Activated CD8-positive, alpha-beta memory T cell treated with anti-CD3 and anti-CD28 coated beads for 24 hours (primary cell): ENCODE measurements at places on chromosomes 12 and 14.

DNA sequence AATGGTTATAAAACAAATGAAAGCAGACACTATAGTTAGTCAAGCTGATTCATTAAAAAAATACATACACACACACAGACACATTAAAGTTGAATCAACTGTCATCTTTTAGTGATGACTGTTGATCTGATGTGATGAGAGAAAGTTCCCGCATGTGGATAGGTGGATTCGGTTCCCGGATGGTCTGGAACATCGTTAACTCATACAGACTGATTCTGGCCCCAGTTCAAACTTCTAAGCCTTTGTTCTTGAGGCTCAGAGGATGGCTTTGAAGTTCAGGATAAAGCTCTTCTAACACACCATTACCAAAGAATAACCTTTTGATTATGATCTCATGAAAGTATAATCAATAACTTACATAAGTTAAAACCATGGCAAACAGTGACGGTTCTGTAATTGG, 27.5 kb downstream of the WIF1 start:
- DNase-seq: no peak

- no peak for DNase-seq
These were observed 230.5 kb downstream of the AEBP2 start for GRCh38 chr12:19669793-19670192.

DNA sequence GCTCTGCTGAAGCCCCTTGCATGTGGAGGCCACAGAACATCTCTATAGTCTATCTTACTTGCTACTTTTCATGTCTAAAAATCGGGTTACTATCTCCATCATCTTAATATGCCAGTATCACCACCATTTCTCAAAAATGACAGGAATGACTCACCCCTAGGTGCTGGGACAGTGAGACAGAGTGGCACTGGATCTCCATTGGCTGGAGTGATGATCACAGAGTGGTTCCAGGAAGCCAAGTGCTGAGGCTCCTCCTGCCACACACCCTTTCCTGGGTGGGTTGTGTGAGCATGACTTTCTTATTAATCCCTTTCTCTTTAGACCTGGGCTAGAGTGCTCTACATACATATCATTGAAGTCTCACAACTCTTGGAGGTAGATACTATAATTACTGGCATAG, 3.3 kb upstream of the ASCL1 start:
- DNase-seq: no peak

DNA sequence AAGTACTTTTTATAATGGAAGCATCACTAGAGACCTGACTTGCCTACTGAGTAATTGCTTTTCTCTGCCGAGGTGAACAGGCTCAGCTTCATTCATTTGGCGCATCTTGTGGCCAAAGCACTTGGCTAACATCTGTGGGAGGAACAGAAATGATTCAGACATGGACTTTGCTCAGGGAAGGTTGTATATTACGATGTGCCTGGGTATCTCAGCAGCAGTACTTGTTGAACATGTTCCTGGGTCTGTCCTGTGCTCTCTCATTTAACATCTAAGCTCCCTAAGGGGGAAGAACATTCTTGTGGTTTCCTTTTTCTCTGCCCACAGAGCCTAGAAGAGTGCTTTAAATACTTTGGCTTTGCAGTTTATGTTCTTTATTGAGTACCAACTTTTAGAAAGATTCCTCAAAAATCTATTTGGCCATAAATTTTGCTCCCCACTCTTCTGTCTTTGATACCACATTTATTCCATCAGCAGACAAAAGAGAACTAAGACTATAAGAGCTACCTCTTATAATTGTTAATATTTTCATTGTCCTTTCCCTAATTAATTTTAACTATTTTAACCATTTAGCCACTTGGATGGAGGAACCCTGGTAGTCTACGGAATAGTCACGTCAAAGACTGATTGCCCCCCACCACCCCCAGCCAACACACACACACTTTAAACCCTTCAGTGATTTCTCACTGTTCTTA, 101.2 kb upstream of the EGLN3 start:
- DNase-seq: no peak

- no peak for DNase-seq
These were observed 72.7 kb downstream of the GALNT9 start for GRCh38 chr12:132256646-132257045.

- no peak for DNase-seq
These were observed 7.0 kb downstream of the AQP6 start for GRCh38 chr12:49979791-49980190.
